ENCODE measurements at places on chromosomes 12 and 14.

- DNase-seq, result no peak
These were observed 121.9 kb downstream of the PDE3A start for GRCh38 chr12:20490213-20490612.

DNA sequence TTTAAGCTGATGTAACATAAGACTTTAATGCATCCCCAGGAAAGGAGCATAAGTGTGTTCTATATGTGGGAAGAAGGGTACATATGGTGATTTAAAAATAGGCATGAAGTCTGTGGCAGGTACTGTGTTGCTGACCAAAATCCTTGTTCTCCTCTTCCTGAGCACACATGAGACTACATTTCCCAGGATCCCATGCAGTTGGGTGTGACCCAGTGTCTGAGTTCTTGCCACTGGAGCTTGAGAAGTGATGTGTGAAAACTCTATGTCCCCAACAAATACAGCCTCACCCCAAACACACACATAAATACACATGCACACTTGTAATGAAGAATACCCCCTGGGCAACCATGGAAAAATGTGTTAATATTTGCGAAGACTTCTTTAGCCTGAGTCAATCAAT lies 8.5 kb upstream of the SMIM10L1 start:
- DNase-seq, result no peak

GRCh38 chr12:14175206-14175605 lies 190.3 kb upstream of the ATF7IP start:
- no peak for DNase-seq

DNA sequence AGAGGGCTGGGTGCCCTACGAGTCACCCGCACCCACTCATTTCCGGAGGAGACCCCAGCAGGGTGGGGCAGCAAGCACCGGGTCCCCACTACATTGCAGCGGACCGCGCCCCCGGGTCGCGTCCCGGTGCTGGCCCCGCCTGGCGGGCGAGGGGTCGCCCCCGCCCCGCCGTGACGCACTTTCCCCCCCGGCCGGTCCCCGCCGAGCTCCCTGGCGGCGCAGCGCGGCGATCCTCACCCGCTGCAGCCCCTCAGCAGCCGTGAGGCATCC lies 106.1 kb downstream of the PRICKLE1 start:
- DNase-seq, result no peak

GRCh38 chr12:53568809-53569557 lies 57.2 kb downstream of the ATF7 start:
- no peak for DNase-seq

- no peak for DNase-seq
These were observed 55.7 kb downstream of the LIN52 start for GRCh38 chr14:74140374-74140850.

DNA sequence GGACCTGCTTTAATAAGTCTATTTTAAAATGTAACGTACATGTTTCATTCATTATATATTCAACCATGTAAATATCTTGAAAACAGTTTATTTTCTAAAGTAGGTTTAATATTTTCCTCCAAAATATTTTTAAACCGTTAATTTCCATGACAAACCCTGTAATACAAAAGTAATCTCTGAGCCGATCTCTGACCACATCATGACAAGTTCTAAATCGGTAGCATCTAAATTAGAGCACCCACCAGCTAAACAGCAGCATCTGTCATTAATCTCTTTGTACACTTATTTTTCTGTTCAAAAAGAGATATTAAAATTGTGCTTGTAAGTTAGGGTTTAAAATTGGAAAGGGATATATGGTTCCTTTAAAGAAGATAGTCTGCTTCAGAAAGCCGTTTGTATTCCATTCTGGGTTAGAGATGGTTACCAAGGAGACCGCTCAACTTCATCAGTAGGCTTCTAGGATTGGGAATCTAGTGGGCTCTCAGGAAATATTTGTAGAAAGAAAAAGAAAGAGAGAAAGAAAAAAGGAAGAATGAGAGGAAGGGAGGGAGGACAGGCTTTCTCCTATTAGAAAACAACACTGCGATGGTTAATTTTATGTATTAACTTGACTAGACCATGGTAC lies 232.5 kb upstream of the FOXN3 start:
- no peak for DNase-seq

- DNase-seq, result no peak
These were observed 13.7 kb downstream of the TXNDC16 start for GRCh38 chr14:52538623-52539022.

DNA sequence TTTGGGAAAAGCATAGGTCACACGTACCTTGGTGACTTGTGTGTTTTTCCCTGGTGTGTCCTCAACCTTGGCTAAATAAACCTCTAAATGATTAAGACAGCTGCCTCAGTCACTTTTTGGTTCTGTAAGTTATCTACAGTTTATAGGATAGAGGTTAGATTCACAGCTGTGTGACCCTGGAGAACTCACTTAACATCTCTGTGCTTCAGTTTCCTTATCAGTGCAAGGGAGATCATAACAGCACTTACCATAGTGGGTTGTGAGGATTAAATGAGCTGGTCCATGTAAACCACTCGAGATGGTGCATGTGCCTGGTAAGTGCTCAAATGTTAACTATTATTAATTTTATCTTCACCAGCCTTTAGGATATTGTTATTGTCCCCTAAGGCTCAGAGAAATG lies 35.4 kb upstream of the CHST11 start:
- DNase-seq, result no peak

DNA sequence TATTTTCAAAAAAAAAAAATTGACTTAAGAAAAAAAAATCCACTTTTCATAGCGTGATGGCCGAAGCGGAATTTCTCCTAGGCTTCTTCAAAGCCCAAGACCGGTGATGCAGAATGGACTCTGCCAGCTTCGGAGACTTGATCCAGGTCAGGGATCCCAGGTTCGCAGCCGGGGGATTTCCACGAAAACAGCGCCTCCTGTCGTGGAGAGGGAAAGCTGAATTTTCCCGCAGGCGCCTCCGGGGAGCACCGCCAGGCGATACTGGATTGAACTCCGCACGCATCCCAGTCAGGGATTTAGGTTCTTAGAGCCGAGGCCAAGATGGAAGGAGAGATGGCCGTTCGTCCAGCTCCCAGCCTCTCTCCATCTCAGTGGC lies 2.1 kb downstream of the TTC6 start:
- DNase-seq, result no peak

DNA sequence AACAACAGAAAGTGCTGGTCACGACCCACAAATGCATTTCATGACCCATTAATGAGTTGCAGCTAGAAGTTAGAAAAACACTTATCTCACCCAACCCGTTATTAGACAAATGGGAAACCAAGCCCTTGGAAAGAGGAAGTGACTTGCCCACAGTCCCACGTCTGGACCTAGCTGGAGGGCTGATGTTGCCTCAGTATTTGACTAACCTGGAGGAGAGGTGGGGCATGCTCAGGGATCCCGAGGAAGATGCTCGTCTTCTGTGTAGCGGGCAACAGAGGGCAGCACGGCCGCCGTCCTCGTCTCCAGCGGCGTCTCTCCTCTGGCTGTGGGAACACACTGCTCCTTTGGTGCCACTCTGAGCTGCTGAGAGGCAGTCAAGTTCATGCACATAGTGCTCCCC lies 12.7 kb downstream of the CCND2 start:
- no peak for DNase-seq

DNA sequence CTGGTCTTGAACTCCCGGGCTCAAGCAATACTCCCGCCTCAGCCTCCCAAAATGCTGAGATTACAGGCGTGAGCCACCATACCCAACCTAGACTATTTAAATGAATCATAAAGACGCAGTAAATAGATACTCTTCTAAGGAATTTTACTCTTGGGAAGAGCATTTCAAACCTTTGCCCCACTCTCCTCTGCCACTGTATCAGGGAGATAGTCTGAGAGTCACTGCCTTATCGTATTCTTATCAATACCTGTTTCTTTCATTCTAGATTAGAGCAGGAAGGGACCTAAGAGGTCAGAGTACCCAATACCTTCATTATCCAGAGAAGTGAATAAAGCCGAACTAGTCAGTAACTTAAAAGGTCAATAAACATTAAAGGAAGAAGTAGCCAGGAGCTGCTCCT lies 15.8 kb downstream of the GXYLT1 start:
- no peak for DNase-seq

GRCh38 chr14:89669193-89669592 lies 252.2 kb upstream of the FOXN3 start:
- DNase-seq, result no peak

GRCh38 chr14:71625891-71626701 lies 306.1 kb upstream of the RGS6 start:
- no peak for DNase-seq

- no peak for DNase-seq
These were observed 4.1 kb upstream of the LYZ start for GRCh38 chr12:69343885-69344612.

DNA sequence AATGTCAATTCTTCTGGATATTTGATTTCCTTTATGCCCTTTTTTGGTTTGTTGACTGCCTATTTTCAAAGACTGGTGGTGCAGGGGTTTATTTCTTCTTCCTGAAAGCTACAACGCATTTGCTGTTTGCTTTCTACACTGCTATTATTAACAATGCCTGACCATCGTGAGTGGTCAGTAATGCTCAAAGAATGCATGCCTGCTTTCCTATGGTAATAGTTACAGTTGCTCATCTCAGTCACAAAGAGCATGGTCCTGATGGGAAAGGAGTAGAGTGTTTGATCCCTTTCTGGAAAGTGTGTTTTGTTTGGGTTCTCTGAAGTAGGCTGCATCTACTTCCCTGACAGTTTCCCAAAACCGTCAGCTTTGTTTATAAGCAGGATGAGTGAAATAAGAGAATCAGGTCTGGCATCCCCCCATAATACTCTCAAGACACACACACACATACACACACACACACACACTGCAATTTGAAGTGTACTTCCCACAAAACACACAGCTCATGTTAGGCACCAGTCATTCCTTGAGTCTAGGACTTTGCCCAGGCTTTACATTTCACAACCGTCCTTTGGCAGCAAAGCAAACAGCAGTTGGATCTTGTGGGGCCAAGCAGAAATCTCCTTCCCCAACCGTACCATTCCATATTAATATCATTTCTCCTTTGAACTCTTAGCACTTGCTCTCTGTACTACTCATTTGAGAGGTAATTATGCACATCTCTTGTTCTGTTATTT lies 56.6 kb downstream of the SUDS3 start:
- DNase-seq, result no peak

- DNase-seq, result peak; percentile 54
These were observed 1037.8 kb downstream of the TMEM121 start for GRCh38 chr14:106564058-106564643.

DNA sequence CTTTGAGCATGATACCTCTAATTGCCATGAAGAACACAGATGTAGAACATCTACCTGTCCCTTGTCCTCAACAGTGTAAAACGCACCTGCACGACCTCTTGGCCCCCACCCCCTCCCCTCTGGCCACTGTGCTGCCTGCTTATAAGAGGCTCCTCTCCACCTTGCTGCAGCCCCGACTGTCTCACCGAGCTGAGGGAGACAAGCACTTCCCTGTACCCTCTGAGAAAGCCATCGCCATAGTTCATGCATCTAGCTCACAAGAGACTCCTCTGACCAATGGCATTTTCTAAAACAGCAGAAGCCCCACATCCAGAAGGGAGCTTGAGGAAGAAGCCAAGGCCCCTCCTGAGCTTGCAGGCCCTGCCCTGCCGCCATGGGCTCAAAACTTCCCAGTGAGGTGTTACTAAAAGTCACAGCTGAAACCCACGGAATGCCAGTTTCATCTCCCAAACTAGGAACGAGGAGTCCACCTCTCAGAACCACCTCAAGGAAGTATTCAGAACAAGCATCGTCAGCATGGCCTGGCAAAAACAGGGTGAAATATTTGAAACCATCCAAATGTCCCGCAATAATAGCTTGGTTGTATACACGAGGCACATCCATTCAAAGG lies 21.5 kb upstream of the ANO2 start:
- DNase-seq, result no peak

- no peak for DNase-seq
These were observed 24.2 kb downstream of the PTPRO start for GRCh38 chr12:15346488-15346887.

- no peak for DNase-seq
These were observed 219.3 kb upstream of the FLRT2 start for GRCh38 chr14:85310491-85311272.

GRCh38 chr12:65952737-65953209 lies 128.5 kb downstream of the HMGA2 start:
- DNase-seq, result no peak

GRCh38 chr14:20035449-20035848 lies 389 bp downstream of the OR4K13 start:
- no peak for DNase-seq

- DNase-seq, result no peak
These were observed 48.0 kb downstream of the PTHLH start for GRCh38 chr12:27924350-27925135.

All from CD4-positive, alpha-beta T cell treated with Interleukin-15 for 4 hours (primary cell).